ENCODE measurements at places on chromosomes 7 and 10.

GRCh38 chr10:1255118-1255517 is 198.9 kb downstream of the WDR37 start:
- DNase-seq = no peak

GRCh38 chr7:82162289-82162688 is 281.3 kb downstream of the CACNA2D1 start:
- no peak for DNase-seq

- no peak for DNase-seq
Measured at GRCh38 chr10:20302033-20302432, 485.8 kb downstream of the PLXDC2 start.

- DNase-seq = no peak
Measured at GRCh38 chr10:32210306-32211045, 136.5 kb downstream of the EPC1 start.

GRCh38 chr7:50412973-50413372 is 37.2 kb downstream of the FIGNL1 start:
- no peak for DNase-seq

- no peak for DNase-seq
Measured at GRCh38 chr10:32241946-32242345, 105.0 kb downstream of the EPC1 start.

Measured in activated T-helper 1 cell treated with Interleukin-2 at 50 U/mL for 16 hours (primary cell).